ENCODE measurements at places on chromosomes 12 and 14.

DNA sequence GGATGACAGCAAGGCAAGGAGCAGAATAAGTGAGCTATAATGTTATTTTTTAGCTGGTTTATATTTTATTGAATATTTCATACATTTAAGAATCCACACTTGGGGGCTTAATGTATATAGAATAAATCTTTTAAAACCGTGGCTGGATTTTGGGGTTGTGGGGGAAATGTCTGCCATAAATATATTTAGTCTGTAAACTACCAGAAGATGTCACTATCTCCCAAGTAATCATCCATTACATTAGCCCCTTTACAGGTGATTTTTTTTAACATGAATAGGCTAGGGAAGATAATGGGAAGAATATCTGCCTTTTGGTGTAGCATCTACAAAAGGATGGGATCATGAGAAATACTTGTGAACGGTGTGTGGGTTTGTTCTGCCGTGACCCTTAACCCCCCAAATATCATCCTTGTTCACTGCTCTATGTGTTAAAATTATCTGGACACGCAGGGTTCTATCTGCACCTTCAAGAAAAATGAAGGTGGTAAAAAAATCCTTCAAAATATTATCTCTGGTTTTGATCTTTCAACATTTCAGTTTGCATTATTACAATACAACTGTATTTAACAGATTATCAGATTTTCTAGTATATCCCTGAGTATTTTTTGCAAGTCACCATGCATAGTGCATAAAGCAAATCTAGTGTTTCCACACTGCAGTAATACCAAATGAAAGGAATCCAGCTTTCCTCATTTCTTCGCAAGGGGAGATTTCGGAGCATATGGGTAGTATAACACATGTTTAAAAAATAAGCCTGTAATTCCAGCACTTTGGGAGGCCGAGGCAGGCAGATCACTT lies 8.0 kb upstream of the SLC17A8 start:
- peak; percentile 26 for DNase-seq

- no peak for DNase-seq
Measured at GRCh38 chr12:103114296-103115055, 157.0 kb downstream of the ASCL1 start.

DNA sequence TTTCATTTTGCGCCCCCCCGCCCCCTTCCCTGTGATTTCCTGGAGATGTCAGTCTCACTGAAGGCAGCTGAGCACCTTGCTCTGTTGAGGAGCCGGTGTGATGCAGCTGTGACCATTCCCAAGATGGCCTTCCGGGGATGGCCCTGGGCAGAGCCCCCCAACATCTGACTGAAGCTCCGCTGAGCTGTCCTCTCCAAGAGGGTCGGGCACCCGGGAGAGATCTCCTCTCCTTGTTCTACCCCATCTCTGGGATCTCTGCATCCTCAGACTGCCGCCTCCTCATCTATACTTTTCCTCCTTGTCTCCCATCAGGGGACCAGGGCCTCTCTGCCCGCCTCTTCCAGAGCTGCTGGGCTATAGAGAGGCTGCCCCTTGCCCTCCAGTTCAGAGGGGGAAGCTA lies 965 bp upstream of the SMOC1 start:
- no peak for DNase-seq

GRCh38 chr14:100294213-100294962 lies 11.9 kb downstream of the SLC25A29 start:
- DNase-seq: no peak

DNA sequence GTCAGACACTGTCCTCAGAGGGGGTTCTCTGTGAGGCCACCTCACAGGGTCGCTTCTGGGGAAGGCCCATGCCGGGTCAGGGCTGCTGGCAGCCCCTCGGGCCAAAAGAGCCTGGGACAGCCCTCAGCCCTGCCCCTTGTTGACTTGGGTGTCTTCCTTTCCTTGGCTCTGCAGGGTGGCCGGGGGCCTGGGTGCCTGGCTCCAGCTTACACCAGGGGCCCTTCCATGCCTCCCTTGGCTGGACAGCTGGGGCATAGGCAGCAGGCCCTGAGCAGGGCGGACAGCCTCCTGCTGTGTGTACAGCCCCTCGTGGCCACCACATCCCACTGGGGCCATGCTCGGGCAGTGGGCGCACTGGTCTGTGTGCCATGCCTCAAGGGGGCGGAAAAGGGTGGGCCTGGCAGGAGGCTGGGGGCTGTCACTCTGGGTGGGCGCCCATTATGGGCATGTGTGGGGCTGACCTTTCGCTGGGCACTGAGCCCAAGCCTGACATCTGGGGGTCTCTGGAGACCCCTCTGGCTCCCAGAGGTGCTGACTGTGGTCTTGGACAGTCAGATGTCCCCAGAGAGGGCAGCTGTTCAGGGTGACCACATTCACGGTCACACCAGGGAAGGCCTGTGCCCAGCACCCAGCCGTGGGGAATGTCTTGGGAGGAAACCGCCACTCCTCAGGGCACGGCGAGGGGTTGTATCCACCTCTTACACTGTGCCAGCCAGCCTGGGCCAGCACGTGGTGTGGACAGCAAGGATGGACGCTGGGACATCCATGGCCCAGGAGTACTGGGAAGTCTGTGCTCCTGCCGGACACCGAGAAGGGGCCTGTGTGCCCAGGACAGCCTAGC lies 313.3 kb downstream of the TMEM121 start:
- DNase-seq: no peak

DNA sequence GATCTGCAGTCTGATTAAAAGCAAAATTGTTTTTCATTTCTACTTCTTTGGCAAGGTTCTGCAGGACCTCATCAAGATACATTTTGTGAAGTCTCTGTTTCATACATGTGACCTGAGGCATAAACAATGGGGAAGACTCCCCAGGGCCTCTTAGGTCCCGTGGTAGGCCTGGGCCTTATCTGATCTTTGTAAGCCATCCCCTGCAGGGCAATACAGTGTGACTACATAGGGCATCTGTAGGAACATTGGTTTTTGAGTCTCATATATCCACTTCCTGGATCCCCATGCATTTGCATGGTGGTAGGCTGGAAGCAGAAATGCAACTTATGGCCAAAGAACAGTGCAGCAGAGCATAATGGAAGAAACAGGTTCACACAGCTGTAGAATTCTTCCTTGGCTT lies 6.0 kb downstream of the FAR2 start:
- DNase-seq: no peak

DNA sequence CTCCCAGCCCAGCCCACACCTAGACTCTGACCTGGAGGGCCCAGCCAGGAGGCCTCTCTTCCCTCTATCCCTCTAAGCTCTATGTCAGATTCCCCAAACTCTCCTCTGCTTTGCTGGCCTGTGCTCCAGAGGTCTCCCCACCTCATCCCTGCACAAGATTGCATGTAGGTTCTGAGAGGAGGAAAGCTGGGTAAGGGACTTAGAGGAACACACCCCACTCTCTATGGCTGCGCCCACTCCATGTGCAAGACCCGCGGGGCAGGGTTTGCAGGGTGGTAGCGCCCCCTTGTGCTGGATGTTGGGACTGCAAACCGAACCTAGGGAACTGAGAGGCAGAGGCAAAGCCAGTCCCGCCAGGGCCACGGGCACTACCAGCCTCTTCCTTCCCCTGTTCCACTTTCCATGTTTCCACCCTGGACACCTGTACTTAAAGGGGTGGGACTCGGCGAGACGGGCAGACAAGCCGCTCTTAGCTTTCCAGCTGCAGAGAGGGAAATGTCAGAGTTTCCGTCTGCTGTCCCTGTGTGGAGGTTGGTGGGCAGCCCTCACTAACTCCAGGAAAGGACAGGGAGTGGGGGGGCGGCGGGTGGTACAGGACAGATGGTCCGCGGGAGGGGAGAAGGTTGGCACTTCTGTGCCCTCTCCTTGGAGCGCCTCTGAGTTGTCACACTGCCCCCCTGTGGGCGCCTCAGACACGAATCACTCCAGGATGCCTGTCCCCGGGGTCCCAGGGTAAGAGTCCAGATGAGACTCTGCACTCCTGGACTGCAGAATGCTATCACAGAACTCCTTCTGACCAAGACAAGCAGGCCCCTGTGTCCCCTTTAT lies 16.8 kb downstream of the MMP14 start:
- DNase-seq: peak; percentile 75

DNA sequence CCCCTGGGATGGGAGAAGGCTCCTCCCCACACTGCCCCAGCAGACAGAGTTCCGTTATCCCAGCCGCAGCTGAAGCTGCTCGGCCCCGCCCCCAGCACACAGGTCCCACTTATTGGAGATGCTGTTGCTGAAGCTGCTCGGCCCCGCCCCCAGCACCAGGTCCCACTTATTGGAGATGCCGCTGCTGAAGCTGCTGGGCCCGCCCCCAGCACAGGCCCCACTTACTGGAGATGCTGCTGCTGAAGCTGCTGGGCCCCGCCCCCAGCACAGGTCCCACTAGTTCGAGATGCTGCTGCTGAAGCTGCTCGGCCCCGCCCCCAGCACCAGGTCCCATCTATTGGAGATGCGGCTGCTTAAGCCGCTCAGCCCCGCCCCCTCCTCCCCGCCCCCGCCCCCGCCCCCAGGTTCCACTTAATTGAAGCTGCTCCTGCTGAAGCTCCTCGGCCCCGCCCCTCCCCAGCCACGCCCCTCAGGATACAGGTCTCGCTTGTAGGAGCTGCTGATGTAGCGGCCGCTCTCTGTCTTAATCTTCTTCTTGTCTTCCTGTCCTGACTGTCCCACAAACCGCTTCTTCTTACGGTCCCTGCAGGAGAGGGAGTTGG lies 12.0 kb downstream of the CFAP73 start:
- DNase-seq: no peak

- DNase-seq: no peak
Measured at GRCh38 chr14:96417254-96417653, 25.3 kb downstream of the AK7 start.

DNA sequence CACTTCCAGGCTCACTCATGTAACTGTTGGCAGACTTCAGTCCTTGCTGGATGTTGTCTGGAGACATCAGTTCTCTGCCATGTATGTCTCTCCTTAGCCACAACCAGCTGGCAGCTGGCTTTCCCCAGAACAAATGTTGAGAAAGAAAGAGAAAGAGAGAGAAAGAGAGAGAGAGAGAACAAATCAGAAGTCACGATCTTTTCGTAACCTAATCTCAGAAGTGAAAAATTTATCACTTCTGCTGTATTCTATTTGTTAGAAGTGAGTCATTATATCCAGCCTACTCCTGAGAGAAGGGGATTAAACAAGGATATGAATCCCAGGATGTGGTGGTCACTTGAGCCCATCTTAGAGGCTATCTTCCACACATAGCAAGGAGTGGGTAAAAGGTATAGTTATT lies 101.2 kb downstream of the BTG1 start:
- no peak for DNase-seq

DNA sequence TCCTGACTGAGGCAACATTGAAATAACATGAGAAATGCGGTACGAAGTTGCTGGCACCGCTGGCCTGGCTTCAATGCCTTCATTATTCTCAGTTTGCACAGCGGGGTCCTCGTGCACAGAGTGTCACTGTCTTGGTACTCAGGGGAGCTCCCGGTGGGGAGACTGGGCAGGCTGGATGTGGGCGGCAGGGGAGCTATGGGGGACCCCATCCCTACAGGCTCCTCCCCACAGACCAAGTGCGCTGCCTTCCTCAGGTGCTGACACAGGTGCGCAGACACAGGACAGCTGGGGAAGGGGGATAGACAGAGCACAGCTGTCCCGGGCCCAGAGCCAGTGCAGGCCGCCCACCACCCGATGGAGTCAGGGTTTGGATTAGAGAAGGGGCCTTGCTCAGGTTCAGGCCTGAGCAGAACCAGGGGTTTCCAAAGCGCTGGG lies 270.1 kb downstream of the ADGRD1 start:
- DNase-seq: no peak

DNA sequence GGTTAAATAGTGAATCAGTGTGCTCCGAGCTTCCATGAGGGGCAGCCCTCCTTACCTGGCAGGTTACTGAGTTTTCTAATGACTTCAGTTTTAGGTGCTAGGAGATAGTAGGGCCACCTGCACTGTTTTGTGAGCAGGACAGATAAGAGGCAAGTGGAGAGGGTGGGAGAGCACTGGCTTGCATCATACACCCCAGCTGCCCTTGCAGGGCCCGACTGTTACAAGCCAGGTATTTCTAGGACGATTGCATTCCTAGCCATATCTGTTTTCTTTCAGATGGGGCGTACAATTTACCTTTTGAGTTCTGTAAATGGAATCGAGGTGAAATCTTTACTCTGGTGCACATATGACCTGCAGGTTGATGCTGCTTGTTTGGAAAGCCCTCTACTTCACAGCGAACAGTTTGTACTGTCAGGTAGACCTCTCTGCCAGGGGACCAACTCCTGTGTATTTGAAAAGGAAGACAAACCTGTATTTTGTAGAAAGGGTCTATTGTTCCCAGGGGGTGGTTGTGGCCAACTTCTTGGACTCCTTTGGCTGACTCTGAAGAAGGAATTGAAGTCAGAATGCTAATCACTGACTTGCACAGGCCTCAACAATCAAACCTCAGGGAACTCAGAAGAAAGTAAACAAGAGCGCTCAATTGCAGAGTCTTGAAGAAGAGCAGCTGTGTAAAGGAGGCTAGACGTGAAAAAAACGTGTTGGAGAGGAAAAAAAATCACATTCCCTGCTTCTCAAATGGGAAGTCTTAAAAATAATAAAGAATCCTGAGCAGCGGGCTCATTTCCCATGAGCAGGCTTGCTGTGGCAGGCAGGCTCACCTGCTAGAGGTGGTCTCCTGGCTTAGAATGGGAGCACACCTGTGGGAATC lies 57.3 kb downstream of the ETV6 start:
- DNase-seq: no peak

DNA sequence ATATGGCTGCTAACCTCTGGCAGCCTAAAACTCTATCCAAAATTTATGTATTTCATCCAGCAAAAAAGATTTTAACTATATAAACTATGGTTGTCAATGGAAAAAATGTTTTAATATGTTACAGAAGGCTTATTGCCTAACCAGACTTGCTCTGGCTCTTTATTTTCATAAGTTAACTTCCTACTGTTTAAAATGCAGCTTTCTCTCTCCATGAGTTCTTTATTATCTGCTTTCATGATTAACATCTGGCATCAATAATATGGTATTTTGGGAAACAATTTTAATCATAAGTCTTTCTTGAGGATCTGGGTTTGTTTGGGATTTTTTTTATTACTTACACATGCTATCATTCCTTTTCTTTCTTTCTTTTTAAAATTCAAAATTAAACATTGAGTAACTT lies 20.5 kb downstream of the KERA start:
- DNase-seq: no peak

- DNase-seq: no peak
Measured at GRCh38 chr12:52211716-52212585, 20.1 kb upstream of the KRT80 start.

DNA sequence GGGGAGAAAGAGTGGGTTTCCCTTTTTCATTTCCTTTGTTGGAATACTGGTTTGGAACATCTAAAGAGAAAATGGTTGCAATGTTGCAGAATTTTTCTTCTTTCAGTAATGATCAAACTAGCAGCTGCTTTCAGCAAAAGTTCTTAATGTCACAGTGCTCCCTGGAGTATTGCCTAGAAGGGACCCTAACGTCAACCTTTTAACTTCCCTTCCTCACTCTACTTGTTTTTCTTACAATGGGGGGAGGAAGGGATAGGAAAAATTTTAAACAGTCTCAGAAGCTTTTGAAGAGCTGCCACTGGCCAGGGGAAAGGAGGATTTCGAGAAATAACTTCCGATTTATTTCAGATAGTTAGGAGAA lies 521.8 kb downstream of the MED13L start:
- DNase-seq: no peak

GRCh38 chr12:9615420-9616136 lies 7.9 kb upstream of the KLRB1 start:
- no peak for DNase-seq

Data from NCI-H446 (cell line).